ENCODE measurements at places on chromosomes 12 and 14. TPM values are rescaled to one million over a fixed set of nuclear protein-coding genes. Genes with fewer than 3 reads are reported as not detected.

The SLC4A8 gene
- polyA plus RNA-seq: 3.4 TPM

The LTB4R2 gene
- 0.67 TPM for polyA plus RNA-seq

The NID2 gene
- polyA plus RNA-seq: 7.1 TPM

The ANKRD33 gene
- polyA plus RNA-seq: not detected

The FAM186B gene
- 0.34 TPM for polyA plus RNA-seq

The CLEC14A gene
- polyA plus RNA-seq: 22.4 TPM

The RFLNA gene
- 0.82 TPM for polyA plus RNA-seq

The LAG3 gene
- not detected for polyA plus RNA-seq

The POTEM gene
- polyA plus RNA-seq: not detected

GRCh38 chr14:72747652-72748051 lies 146.2 kb downstream of the DPF3 start:
- DNase-seq: no peak

DNA sequence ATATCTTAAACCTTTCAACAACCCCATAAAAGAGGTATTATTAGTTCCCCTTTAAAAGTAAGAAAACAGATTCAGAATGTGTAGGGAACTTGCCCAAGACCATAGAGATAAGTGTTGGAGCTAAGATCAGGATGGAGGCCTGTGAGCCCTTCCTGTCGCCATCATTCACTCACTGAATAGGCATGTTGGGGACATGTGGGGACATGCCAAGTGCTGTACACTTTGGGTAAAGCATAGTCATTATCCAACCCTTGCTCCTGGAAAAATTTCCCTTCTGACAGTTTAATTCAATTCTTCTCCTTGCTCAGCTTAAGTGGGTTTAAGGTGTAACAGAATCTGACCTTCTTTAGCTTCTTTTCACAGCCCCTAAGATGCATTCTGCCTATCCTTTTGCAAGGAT lies 28.0 kb upstream of the C12orf42 start:
- DNase-seq: no peak

- DNase-seq: no peak
Observed at GRCh38 chr12:53068811-53069585, 10.2 kb downstream of the SPRYD3 start.

- DNase-seq: peak; percentile 18
Observed at GRCh38 chr12:65372574-65372973, 94.1 kb downstream of the MSRB3 start.

DNA sequence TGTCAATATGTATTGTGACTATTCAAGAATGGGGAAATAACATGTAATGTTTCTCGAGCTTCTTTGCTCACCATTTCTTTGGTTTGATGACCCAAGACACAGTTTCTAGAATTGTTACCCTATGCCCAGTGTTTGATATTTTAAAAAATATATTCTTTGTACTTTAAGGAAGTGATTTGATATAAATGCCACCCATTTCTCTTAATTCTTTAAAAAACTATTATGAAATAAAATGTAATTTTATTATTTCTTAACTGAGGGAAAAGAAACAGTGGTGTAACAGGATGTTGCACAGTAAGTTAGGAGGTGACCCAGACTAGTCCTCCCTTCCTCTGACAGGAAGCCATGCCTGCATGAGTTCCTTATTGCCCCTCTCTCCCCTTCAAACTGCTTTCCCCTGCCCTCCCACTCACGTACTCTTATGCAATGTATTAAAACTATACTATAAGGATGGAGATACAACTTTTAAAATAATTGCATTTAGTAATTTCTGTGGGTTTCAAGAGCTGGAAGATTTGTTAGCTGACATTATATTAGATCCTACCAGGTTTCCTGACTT lies 279.4 kb downstream of the TMTC2 start:
- DNase-seq: no peak

DNA sequence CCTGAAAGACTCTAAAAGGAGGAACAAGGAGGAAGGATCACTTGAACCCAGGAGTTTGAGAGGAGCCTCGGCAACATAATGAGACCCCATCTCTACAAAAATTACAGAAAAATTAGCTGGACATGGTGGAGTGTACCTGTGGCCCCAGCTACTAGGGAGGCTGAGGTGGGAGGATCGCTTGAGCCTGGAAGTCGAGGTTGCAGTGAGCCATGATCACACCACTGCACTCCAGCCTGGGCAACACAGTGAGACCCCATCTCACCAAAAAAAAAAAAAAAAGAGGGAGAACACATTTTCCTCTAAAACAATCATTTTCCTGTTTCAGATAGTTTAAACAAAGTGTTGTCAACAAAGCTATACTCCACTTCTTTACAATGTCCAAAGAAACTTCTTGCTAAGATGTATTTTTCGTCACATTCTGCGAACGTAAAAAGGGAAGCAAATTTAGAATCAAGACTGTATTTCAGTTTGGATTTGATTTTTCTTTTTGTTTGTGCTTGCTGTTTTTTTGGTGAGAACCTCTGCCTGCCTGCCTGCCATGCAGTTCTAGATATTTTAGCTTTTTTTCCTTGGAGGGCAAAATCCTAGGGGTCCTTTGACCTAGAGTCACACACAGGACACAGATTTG lies 5.1 kb downstream of the HCAR1 start:
- DNase-seq: no peak

DNA sequence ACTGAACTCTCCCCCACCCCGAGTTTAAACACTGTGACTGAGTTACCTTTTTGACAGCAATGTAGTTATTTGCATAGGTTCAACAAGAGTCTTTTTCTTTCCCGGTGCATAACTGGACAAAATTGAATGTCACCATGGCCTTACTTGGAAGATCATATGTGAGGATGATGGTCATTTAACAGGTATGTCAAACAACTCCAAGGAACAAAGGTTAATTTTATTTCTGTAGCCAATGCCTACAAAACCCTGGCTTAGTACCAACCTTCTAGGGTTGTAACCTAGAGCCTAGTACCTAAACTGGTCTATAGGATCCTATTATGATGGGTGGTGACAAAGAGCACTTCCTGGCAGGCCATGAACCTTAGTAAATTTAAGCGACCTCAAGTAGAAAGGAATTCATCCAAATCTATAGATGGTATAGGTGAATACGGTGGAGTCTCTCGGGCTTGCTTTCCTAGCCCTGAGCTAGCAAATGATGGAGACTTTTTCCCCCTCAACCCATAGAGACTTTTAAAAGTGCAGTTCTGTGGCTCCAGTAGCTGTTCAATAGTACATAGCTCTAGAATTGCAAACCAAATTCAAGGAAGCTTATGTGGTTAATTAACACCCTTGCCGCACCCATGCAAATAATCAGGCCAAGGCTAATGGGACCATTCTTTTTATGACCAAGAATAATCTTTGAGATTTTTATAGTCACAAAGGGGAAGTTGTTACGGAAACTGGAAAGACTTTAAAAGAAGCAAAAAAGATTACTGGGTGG lies 89.0 kb downstream of the SLC38A1 start:
- no peak for DNase-seq

DNA sequence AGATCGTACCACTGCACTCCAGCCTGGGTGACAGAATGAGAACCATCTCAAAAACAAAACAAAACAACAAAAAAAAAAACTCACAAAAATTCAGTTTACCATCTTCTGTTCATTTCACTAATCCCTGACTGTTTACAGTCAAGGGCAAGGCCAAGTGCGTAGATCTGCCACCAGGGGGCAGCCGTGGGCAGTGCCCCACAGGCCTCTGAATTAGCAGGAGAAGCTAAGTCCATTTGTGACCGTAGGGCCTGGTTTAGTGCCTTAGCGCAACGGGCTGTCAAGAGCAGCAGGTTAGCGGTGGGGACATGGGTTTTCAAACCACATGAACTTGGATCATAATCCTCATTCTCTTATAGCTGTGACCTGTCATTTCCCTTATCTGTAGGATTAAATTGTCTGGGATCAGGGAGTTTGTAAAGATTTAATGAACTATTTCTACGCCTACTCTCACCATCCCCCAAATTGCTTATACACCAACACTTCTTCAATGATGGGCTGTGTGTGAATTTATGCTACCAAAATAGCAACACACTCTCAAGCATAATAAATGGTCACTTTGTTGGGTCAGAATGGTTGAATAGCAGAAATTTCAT lies 49.0 kb downstream of the KCTD10 start:
- DNase-seq: peak; percentile 85

DNA sequence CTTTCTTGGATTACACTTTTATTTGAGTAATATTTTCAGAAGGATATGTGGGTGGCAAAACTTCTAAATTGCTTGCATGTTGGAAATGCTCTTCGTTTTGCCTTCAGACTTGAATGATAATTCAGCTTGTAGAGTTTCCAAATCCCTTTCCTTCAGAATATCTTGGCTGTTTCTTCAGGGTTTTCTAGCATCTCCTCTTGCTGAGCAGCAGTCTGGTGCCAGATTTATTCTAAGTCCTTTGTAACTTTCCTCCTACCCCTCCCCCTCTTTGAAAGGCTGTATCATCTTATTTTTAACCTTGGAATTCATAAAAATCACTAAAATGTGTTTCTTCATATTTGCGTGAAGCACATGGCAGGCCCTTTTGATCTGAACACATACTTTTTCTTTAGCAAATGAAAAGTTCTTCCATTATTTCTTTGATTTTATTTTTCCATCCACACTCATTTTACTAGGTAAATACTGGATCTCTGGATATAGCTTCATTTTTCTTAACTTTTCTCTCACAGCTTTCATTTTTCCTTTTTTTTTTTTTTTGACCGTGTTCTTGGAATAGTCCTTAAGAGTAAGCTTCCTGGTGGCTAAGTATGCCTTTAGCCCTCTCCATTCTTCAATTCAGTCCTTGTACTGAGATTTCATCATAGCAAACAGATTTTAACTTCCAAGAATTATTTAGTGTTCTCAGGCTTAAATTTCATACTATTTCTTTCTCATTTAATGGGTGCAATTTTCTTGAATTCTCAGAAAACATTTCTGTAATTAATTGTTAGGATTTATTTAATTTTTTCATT lies 102.0 kb downstream of the SLC38A4 start:
- DNase-seq: no peak

- peak; percentile 95 for DNase-seq
Observed at GRCh38 chr14:24678801-24679247, 44.8 kb upstream of the GZMB start.

DNA sequence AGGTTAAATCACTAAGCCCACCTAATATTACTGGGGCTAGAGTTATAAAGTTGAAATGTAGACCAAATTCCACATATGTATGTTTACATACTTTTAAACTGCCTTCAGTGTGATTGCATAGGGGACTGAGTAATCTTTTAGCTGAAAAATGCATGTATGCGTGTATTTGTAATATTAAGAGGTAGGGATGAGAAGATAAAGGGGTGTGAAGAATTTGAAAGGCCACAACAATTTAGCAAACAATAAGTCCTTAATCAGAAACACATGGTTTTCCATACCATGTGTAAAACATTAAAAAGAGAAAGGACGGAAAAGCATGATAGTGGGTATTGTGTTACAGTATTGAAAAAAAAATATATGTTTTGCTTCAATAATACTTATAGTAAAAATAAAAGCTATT lies 919.9 kb upstream of the FLRT2 start:
- no peak for DNase-seq

DNA sequence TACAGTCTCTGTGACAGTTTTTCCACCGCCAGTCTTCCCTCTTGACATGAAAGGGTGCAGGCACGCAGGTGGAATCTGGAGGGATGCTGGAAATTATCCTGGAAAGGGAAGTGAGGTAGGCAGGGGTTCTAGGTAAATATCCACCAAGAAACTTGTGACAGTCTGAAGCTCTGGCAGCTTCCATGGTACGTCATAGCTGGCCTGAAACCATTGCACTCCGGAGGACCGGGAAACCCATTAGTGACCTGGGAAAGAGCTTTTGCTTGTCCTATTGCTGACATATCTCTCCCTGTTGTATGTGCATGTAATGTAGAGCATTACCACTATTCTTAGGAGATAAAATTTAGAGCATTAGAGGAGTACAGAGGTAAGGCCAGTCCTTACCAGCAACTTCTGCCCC lies 275.9 kb downstream of the EGLN3 start:
- no peak for DNase-seq

GRCh38 chr14:103328941-103329340 lies 5.1 kb upstream of the EIF5 start:
- no peak for DNase-seq

GRCh38 chr14:68619790-68620574 lies 172.9 kb downstream of the ZFP36L1 start:
- no peak for DNase-seq

GRCh38 chr12:124024776-124025175 lies 51.8 kb downstream of the ZNF664 start:
- no peak for DNase-seq

- no peak for DNase-seq
Observed at GRCh38 chr12:69500631-69501030, 30.4 kb downstream of the FRS2 start.

- no peak for DNase-seq
Observed at GRCh38 chr12:85188619-85189018, 91.4 kb upstream of the ALX1 start.

DNA sequence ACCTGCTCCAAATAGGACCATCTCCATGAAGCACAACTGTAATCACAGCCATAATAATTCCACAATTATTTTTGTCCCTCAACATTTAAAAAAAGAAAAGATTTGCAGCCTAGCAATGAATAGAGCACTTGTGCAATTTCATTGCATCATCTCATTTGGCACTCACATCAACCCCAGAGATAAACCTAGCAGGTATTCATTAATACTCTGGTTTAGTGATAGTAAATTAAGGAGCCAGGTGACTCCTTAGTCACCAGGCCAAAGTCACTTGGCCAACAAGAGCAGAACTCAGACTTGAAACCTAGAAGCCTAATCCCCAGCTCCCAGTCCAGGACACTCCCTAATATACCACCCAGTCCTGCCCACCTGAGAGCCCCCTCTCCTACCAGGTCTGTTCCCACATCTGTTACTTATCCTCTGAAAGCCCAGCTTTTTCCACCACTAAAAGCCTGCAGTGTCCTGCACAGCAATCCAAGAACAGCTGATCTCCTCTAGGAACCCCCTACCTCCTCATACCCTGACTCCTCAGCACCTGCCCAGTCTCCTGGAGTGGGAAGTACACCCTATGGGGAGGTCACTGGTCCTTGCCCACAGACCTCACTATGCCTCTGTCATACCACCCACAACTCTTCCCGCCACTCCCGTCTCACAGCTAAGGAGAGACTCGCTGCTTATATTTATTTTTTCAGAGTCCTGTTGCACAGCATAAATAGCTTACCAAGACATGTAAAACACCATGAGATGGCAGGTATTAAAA lies 22.1 kb downstream of the OR10P1 start:
- DNase-seq: no peak

- no peak for DNase-seq
Observed at GRCh38 chr14:93949511-93950075, 22.4 kb downstream of the FAM181A start.

DNA sequence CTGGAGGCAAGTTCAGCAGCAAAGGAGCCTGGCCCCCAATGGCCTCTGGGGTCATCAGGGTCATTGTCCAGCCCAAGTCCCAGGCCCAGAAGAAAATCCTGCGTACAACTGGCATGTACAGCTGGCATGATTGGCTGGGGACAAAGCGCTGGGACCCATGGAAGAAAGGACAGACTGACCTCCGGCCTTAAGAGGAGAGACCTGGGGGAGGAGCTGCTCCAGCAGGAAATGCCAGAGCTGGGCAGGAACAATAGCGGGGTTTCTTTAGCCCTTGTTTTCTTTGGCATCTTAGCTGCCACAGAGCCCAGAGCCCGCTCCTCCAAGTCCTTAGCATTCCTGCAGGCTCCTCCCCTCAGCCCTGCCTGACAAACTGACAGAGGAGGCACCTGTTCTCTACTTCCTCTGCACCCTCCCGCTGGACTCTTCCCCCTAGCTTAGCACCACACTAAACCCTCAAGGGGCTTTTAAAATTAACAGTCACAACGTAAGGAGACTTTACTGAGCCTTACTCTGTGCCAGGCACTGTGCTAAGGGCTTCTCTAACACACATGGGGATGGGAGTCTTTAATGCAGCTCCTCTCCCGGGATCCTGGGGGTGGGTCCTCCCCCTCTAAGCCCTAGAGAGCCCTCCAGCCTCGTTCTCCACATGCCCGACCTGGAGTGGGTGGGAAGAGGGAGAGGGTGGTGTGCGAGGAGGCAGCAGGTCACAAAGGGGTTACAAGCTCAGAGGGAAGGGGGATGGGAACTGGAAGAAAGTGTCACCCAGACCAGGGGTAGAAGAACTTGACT lies 1.8 kb upstream of the AQP5 start:
- DNase-seq: peak; percentile 58
